ENCODE measurements at places on chromosomes 11 and 22. TPM values are rescaled to one million over a fixed set of nuclear protein-coding genes. Genes with fewer than 3 reads are reported as not detected.
A peak's percentile ranks its signal among the peaks of the same experiment; 100 is the strongest.

GRCh38 chr11:119361056-119361787 is 14.7 kb upstream of the MFRP start:
- peak; percentile 48 for DNase-seq

- no peak for DNase-seq
Observed at GRCh38 chr22:38655519-38656255, 505 bp downstream of the FAM227A start.

DNA sequence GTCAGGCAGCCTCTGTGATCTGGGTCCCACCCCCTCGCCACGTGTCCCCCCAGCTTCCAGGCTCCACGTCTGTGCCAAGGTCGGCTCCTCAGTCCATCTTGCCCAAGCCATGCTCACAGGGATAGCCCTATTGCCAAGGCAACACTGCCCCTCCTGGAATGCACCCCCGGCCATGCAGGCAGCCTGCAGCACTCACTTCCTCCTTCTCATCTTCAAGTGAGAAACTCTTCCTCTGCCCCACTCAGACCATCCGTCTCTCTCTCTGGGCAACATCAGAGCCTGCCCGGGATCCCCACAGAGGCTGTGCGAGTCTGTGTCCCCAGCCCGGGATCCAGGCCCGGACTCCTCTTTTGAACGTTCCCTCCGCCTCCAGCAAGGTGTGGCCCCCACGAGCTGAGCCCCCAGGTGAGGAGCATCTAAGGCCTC is 852.3 kb downstream of the BRD1 start:
- no peak for DNase-seq

- DNase-seq = peak; percentile 10
Observed at GRCh38 chr11:65440831-65441499, 18.4 kb downstream of the NEAT1 start.

DNA sequence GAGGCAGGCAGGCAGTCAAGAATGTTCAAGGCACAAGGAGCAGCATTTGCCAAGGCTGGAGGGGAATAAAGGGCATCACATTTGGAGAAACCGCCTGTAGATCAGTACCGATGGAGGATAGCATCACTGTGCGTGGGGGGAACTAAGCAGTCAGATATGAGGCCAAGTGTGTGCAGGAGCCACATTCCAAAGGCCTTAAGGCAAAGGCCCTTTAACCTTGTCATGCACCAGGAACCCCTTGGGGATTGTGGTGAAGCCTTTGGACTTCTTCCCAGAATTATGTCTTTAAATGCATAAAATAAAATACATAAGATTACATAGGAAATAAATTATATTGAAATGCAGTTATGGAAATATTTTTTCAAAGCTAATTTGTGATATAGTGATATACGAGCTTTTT is 532.1 kb downstream of the BUD13 start:
- DNase-seq = no peak

ANO1 gene
- 0.37 TPM for total RNA-seq

NCAM1 gene
- total RNA-seq = 5.0 TPM

Data from H4 (cell line).